ENCODE measurements at places on chromosomes 2 and 18. TPM values are rescaled to one million over a fixed set of nuclear protein-coding genes. Genes with fewer than 3 reads are reported as not detected.

DNA sequence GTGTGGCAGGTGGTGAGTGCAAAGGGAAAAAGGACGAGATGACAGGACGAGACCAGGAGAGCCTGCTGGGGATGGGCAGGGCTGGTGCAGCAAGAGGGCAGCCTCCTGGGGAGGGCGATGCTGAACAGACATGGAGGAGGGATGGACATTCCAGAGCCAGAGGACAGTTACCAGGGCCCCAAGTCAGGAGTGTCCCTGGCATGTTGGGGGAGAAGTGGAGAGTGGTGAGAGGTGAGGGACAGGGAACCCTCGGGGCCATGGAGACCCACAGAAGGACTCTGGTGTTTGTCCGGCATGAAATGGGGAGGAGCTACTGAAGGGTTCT lies 19.0 kb downstream of the MTERF4 start:
- DNase-seq = no peak

DNA sequence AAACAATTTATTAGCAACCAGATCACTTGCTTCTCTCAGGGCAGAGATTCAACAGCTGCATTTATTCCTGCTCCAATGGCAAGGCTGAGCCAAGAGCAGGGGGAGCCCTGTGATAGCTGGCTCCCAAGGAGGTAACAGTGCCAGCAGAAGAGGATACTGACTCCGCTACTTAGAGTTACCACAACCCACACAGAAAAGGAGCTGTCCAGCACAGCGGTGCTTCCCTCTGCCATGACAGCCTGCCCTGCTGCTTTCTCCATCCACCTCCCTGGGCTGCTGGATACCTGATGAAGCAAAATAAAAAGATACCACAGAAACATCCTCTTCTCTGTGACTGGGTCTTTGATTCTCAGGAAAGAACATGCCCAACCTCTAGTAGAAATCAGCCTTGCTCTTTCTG lies 467.2 kb downstream of the LRRTM4 start:
- DNase-seq = no peak

- DNase-seq = no peak
These were observed 100.8 kb downstream of the EPC2 start for GRCh38 chr2:148745151-148745851.

- DNase-seq = no peak
These were observed 229.7 kb upstream of the SPRED2 start for GRCh38 chr2:65661980-65662653.

Gene SLC9A2
- total RNA-seq = not detected

Gene SMAD2
- 388 TPM for total RNA-seq

Gene PCARE
- total RNA-seq = not detected

Data from activated CD4-positive, alpha-beta T cell treated with anti-CD3 and anti-CD28 coated beads, Interleukin-2, amount 10 ng/mL, durations not matched to agents 24 days and 14 days (primary cell).